Glomerular endothelial cell (primary cell): ENCODE measurements at places on chromosomes 1 and 21. TPM values are rescaled to one million over a fixed set of nuclear protein-coding genes. Genes with fewer than 3 reads are reported as not detected.

LRRN2 gene
- total RNA-seq = 0.19 TPM in 1 of 2 replicates, not detected in the other

AMY1B gene
- total RNA-seq = not detected in 2 replicates

OR6N1 gene
- total RNA-seq = not detected in 2 replicates

SH3BGRL3 gene
- 258 and 260 TPM in 2 replicates for total RNA-seq

SZT2 gene
- 11.3 and 21.8 TPM in 2 replicates for total RNA-seq
